RWPE1 (cell line): ENCODE measurements at places on chromosomes 3 and 15.

DNA sequence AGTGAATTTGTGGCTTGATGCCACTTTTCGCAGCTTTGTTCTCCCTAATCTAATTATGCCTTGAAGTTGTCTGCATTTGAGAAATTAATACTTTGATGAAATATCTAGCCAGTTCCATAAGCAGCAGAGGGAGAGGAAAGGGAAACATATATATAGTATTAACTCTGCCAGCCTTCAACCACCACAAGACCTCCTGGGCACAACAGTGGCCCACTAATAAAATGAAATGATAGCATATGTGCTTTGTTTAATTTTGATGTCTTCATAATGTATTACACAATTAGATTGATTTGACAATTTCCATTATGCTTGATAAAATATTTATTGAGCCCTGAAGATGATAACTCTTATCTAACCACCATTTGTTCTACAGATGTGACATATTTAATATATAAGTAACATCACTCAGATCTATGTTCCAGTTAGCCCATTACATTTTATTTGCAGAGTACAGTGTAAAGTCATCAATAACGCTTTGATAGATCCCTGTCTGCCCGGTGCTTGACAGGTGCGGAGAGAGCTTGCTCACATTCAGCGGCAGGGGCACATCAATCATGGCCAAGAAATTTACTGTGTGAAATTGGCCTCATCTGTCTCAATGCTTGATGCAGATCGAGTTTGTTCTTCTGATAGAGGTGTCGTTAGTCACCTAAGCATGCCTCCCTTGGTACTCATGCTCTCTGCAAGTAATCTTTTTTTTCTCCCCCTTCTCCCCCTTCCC is 187.4 kb downstream of the MECOM start:
- no peak for DNase-seq

- no peak for DNase-seq
Measured at GRCh38 chr3:135034891-135035440, 239.9 kb downstream of the EPHB1 start.

GRCh38 chr3:154900816-154901215 is 179.3 kb upstream of the MME start:
- DNase-seq, result no peak

GRCh38 chr3:155843569-155843968 is 10.7 kb downstream of the SLC33A1 start:
- no peak for DNase-seq

DNA sequence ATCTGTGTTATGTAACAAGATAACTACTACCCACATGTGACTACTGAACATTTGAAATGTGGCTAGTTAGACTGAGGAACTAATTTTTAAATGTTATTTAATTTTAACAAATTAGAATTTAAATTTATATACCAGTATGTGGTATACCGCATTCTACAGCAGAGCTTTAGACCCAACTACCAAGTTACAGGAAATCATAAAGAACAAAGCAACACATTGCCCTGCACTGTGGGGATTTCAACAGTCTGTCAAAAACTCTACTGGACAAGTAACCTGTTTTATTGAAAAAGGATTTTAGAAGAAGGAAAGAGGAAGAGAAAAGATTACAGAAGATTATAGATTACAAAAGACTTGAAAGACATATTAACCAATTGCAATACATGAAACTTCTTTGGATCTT is 64.9 kb downstream of the DPH6 start:
- DNase-seq, result no peak

GRCh38 chr3:122621112-122621511 is 43.7 kb downstream of the PARP15 start:
- DNase-seq, result no peak

DNA sequence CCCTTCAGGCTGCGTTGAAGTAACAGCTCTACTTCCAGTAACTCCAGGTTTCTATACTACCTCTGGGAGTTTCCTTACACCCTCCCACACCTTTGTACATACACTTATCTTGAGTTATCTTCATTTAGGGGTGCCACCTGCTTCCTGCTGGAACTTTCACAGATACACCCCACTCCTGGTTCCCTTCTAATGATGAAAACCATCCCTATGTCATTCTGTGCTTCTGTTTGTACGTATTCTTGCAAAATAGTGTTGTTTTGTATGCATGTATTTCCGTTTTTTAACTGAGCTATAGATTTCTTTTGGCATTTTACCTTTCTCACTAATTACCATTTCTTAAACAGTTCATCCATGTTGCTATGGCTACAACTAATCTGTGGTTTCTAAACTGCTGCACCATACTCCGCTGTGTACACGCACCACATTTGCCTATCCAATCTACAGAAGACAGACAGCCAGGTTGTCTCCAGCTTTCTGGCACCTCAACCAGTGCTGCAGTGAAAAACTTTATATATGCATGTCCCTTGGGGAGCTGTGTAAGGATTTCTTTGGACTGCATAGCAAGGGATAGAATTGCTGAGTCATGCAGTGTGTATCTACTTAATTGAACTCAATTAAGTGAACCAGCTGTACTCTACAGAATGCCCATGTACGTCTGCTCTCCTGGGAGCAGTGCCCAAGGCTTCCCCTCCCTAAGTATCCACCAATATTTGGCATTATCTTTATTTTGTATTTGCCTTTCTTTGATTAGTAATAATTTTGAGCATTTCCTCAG is 61.4 kb upstream of the ST8SIA2 start:
- no peak for DNase-seq

DNA sequence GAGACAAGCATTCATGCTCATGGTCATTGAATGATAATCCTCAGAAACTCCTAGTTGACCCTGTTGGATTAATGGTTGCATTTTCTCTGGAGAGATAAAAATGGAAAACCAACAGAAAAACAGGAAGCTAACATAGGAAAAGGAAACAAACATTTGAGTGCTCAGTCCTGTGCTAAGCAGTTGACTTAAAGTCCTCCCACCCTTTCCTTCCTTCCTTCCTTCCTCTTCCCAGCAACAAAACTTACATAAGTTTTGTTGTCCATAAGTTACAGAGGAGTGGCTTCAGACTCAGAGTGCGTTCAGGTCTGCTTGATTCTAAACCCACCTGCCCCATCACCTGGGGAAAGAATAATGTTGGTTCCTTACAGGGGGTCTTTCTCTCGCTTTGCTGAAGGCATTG is 163.8 kb upstream of the RGMA start:
- DNase-seq, result no peak
